ENCODE measurements at places on chromosomes 13 and 19. TPM values are rescaled to one million over a fixed set of nuclear protein-coding genes. Genes with fewer than 3 reads are reported as not detected.
A peak's percentile ranks its signal among the peaks of the same experiment; 100 is the strongest.

DNA sequence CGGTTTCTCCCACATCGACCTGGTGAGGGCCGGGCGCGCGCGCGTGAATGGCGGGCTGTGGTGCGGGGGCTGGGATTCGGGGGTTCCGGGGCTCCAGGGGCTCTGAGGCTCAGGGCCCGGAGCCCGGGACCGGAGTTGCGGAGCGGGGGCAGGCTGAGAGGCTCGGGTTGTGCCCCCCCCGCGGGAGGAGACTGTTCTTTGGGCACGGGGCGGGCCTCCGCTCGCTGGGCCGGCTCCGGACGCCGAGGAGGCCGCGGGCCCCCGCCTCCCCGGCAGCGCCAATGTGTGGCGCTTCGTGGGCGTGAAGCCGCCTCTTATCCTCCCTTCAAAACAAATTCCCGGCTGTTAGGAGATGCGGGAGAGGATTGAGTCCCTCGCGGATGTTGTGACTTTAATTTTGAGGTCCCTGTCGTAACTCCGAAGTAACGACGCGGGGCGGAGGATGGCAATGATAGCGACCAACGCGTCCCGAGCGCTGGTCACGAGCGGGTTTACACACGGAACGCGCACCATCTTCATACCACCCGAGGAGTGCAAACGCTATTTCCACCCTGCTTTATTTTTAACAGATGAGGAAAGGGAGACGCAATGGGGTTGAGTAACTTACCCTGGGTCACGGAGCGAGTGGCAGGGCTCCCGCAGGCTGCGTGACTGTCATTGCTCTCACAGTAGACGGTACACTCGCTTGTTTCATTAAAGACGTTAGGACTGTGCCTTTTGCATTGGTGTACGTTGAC is 536 bp downstream of the UBA2 start:
- peak; percentile 23 for DNase-seq

GRCh38 chr19:18586306-18586705 is 2.3 kb upstream of the REX1BD start:
- DNase-seq, result no peak

DNA sequence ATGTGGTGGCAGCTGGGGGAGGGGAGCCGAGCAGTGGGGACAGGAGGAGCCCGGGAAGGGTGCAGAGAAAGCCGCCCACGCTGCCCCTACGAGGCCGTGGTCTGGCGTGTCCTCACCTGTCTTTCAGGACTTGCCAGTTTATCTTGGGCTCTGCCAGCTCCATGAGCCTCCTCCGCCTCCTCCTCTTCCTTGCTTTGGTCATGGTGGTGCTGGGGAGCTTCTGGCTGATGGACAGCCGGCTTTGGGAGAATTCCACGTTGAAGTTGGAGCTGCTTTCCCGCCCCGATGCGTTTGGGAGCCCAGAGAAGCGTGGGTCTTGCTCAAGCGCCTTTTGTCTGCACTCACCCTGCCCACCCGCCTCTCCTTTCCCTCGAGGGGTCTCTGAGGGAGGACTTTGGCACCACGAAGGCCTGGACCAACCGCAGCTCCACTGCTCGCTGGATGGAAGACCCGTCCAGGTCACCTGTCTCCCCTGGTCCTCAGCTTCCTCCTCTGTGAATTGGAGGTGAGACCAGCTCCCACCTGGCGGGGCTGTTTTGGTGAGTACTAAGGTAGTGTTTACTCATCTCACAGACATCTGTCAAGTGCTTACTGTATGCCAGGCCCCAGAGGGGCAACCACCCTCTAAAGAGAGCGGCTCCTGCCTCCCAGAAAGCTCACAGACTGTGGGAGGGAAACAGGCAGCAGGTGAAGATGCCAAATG is 29.7 kb upstream of the MIER2 start:
- DNase-seq, result no peak

- DNase-seq, result no peak
Observed at GRCh38 chr19:6413721-6414643, 10.6 kb downstream of the KHSRP start.

GRCh38 chr13:42168496-42168895 is 103.5 kb upstream of the AKAP11 start:
- no peak for DNase-seq

Gene CGB1
- polyA plus RNA-seq, result not detected

GRCh38 chr19:32630338-32630737 is 44.6 kb downstream of the ANKRD27 start:
- DNase-seq, result no peak

- DNase-seq, result no peak
Observed at GRCh38 chr13:67299751-67300150, 69.6 kb upstream of the PCDH9 start.

GRCh38 chr19:13229246-13229645 is 79.0 kb downstream of the IER2 start:
- DNase-seq, result no peak

- DNase-seq, result peak; percentile 55
Observed at GRCh38 chr13:73059460-73060250, 850 bp downstream of the KLF5 start.

DNA sequence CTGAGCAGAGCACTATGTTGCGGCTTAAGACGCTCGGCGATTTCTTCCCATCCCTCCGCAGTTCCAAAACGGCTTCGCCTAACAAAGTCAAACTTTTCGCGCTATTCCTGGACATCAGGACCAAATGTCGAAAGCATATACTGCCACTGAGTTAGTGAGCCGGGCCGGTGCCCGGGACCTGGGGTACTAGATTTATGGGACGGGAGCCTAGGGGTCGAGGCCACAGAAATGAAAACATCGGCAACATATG is 699 bp downstream of the RCBTB2 start:
- no peak for DNase-seq

Gene IZUMO4
- 0.84 TPM for polyA plus RNA-seq

DNA sequence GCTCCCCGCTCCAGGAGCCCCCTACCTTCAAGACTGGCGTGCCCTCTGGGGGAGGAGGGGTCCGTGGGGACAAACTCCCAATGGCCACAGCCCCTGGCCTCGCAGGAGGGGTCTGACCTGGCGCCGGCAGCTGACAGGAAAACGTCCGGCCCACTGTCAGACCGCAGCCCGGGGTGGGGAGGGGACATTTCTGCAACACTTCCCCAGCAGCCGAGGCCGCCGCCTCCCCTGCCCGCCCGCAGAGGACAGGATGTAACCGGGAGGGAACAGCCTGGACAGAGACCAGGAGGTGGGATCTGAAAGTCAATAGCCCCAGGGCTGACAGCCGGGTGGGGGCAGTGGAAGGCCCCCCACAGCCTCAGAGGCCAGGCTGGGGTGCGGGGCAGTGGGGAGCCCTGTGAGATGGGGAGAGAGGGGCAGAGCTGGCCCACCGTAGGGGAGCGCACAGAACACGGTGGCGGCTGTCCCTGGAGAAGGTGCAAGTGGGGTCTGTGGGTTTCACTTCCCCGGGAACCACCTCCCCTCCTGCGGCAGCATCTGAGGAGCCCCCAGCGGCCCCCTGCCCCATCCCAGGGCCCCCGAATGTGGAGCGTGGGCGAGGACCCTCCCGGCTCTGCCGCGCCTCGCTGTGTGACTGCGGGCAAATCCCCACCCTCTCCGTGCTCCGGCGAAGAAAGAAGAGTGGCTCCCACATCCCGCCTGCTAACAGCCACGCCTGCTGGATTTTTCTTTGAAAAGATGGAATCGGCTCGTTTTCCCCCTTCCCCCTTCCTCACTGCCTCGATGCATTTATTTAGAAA is at the start of gene PEAK3:
TSS of gene PEAK3 (minus strand) at position 114 of the 800 bp plus-strand sequence. CDS start 1,244 bp downstream, outside the sequence.
- DNase-seq, result no peak

Gene ZNF90
- polyA plus RNA-seq, result 1.1 TPM

Gene SKA3
- polyA plus RNA-seq, result 0.72 TPM

DNA sequence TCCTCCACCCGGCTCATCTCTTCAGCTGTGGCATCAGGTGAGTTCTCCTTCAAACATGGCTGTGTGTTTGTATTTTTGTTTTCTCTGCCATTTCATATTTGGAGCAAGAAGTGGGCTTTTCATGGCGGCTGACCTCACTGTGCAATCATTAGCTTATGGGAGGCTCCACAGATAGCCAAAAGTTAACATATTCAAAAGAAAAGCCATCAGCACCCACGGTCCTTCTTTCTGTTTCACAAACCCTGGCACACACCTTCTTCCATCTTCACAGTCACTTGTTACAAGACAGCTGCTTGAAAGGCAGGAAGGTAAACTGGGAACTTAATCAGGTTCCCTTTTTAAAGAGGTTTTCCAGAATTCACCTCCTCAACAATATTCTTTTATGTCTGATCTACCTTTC is 69.3 kb upstream of the ATP12A start:
- no peak for DNase-seq

DNA sequence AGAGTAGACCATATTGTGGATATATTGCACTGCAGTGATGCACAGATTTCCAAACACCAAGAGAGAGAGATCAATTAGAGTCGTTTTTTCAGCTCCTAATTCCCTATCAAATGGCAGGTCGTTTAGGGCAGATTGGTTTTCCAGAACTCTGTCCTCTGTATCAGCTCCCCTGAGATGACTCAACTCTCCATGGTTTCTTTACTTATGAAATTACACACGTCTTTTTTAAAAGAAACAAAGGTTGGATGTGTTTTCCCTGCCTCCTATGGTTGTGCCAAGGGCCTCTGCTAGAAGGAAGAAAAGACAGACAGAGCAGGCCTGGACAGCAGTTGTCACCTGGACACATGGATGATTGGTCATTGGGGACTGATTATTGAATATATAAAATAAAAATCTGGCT is 478.1 kb upstream of the NBEA start:
- DNase-seq, result no peak

- no peak for DNase-seq
Observed at GRCh38 chr19:17243830-17244617, 1.7 kb downstream of the NR2F6 start.

DNA sequence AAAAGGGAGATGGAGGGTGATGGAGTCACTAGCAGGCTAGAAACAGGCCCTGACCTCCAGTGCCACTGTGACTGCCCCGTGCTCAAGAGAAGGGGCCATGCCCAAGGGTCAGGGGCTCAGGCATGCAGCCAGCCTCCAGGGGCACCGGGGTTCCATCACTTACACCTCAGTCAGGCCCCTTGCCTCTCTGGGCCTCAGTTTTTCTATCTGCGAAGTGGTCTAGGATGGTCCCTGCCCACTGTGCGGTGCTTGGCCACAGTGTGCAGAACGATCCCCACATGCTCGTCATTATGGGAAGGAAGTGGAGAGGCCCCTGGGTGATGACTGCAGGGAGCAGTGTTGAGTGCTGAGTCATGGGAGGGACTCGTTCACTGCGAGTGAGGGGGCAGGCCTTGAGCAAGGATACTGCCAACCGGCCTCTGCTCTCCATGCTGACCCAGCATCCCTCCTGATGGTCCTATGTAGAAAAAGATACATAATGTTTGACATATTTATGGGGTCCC is 23.1 kb downstream of the TMED1 start:
- no peak for DNase-seq

Gene SPACA4
- polyA plus RNA-seq, result not detected

Gene NLRP11
- not detected for polyA plus RNA-seq

- DNase-seq, result no peak
Observed at GRCh38 chr13:112522578-112522977, 65.4 kb downstream of the TUBGCP3 start.

Gene SCGB2B2
- not detected for polyA plus RNA-seq

Gene ATP8A2
- 0.47 TPM for polyA plus RNA-seq

DNA sequence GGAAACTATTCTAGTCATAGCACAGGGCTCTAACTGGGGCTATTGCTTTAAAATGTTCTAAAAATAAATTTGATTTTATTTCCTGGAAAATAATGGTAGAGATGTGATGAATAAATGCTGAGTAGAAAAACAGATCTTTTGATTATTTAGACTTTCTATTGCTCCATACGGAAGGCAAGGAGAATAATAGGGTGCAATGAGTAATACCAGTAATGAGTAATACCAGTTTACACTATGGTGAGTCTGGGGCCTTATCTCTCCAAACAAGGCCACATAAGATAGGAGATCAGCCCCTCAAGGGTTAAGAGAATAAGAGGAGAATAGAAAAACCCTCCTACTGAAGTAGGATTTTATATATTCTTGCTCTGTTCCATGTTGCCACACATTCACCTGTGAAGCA is 390.4 kb downstream of the KLF5 start:
- no peak for DNase-seq

DNA sequence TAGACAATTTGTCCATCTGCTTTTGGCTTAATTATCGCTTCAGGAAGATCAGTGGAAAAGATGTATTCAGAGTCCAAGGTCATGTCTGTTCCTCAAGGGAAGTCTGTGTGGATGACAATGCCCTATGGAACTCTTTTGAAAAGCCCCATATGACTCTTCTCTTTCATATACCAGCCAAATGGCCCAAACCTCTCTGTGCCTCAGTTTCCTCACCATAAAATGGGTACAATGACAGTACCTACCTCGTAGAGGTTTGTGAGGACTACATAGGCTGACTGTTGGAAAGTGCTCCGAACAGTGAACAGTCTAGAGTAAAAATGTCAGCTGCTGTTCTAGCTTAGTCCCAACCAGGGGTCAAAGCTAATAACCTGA is 104.6 kb downstream of the COL4A2 start:
- no peak for DNase-seq

Gene KRTDAP
- not detected for polyA plus RNA-seq

Gene ZNF253
- polyA plus RNA-seq, result 5.5 TPM

GRCh38 chr13:112434937-112435523 is 58.9 kb downstream of the SPACA7 start:
- no peak for DNase-seq

DNA sequence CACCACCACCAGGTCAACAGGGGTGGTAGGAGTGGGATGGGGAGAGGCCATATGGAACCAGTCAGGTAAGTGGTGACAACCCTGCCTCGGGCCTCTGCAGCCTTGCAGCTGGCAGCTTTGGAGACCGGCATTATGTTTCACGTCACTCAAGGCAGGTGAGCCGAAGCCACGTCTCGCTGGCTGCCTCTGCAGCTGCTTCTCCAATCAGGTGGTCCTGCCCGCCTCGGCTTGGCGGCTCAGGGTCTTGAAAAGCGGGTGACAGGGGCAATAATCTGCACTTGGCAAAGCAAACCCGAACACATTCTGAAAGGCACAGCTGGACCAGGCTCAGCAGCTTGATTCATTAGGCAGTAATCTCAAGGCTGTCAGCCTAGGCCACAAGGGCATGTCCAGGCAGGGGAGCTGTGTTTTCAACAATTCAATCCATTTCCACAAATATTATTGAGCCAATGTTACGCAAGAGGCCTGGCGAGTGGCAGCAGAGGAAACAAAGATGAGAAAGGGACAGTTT is 77.4 kb upstream of the PCDH8 start:
- no peak for DNase-seq

DNA sequence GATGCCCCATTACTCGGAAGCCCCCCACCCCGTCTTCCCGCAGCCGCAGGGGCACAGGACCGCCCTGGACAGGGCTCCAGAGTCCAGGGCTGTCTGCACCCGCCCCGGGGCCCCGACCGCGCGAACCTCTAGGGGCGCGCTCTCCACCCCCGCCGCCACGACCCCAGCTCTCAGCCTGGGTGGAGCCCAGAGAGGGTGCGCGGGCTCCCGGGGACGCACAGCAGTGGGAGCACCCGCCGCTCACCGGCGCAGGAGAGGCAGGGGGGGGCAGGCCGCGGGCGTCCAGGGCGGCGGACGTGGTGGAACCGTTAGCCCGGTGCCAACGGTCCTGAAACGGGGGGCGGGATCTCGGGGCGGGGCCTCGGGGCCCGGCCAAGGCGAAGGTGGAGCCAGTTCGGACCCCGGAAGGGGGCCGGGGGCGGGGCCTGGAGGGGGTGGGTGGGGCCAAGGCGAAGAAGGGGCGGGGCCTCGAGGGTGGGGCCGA is at the start of gene ATP8B3:
TSS of gene ATP8B3 (minus strand) at position 335 of the 484 bp plus-strand sequence. CDS start 540 bp downstream, outside the sequence.
- DNase-seq, result no peak

Gene B3GNT3
- polyA plus RNA-seq, result 0.72 TPM
